T-helper 22 cell (primary cell): ENCODE measurements at places on chromosomes 6 and 20.
A peak's percentile ranks its signal among the peaks of the same experiment; 100 is the strongest.

GRCh38 chr20:4170621-4171537 is 155.5 kb upstream of the RNF24 start:
- DNase-seq = no peak

- no peak for DNase-seq
Measured at GRCh38 chr20:44405257-44405656, 49.8 kb downstream of the HNF4A start.

- no peak for DNase-seq
Measured at GRCh38 chr20:36472637-36473090, 68.7 kb upstream of the MYL9 start.

GRCh38 chr6:12077021-12077710 is 65.1 kb downstream of the HIVEP1 start:
- DNase-seq = no peak

DNA sequence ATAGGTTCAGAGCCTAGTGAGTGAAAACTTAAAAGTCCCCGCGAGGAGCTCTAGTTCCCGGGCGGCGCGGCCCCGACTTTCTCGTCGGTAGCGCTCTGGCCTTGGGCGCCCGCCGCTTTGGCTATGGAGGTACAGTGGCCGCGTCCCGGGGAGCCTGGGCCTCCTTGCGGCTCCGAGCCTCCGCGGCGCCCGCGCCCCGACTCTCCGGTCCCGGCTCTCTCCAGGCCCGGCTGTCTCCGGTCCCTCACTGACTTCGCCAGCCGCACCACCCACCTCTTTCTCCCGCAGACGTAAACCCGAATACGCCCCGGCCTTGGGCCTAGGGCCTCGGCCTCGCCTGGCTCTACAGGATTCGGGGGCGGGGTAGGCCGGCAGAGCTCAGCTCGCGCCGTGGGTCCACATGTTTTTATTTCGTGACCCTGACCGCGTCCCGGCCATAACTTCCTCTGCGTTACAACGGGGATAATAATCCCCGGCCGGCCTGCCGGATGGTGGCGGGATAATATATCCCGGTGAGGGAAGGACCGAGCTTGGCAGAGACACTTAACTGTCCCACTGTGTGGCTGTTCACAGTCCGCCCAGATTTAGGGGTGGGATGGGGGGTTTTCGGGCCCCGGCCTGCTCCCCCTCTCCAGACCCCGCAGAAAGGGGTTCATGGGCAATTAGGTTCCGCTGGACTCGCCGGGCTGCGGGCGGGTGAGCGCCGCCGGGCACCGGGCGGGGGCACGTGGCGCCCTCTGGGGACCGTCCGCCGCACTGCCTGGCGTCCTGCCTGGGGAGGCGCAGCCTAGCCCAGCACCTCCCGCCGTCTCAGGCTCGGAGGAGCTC is 10.0 kb upstream of the TBX18 start:
- no peak for DNase-seq

DNA sequence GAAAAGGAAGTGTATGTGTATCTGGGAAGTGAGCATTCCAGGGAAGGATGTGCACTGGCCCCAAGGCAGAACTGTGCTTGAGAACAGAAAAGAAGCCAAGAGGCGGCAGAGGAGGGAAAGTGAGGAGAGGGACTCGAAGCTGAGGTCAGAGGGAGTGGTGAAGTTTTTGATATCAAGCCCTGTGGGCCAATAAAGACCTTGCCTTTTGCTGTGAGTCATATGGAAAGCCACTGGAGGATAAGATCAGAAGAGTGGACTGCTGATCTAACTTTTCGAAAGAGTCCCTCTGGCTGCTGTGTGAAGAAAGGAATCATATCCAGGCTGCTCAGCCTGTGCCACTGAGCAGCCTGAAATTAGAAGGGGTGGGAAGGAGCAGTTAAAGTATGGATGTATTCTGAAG is 99.4 kb downstream of the EYA4 start:
- no peak for DNase-seq

GRCh38 chr20:45924391-45925261 is 9.9 kb upstream of the PCIF1 start:
- no peak for DNase-seq

DNA sequence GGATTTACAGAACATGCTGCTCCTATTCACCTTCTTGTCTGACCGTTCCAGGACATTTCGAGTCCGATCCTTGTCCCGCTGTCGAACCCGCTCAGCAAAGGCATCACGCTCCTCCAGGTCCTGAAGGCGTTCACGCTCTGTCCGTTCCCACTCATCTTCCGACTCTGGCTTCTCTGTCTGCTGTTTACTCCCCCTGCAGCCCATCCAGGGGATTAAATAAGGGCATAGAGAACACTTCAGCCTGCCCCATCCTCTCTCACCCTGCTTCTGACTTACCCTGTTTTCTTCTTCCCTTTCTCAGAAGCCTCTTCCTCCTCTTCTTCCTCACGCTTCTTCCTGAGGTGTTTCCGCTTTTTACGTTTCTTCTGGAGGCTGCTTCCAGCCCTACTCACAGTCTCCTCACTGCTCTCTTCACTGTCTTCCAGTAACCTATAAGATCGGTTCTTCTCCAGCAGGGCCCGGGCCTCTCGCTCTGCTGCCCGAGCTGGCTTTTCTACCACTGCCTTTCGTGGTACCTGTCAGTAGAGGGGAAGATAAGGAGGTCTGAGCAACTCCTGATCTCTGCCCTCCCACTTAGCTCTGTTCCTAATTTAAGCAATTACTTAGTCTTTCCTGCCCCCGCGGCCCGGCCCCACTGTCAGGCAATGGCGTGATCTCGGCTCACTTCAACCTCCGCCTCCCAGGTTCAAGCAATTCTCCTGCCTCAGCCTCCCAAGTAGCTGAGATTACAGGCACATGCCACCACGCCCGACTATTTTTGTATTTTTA is 1.9 kb downstream of the DHX16 start:
- no peak for DNase-seq

DNA sequence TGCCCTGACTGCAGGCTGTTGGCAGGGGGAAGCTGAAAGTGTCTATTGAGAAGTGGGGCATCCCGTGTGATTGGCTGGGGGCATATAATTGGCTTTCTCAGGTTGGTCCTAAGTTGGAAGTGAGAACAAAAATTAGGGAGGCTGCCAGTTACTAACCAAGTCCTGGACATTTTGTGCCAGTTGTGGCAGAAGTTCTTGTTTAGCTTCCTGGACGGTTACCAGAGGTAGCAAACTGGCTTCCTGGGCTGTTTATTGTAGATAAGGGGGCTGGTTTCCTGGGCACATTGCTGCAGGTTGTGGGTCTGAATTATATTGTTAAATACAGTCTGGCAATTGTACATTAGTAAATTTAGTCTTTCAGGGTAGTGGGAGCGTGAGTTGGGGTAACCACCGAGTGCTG is 50.6 kb upstream of the SLC2A12 start:
- no peak for DNase-seq

DNA sequence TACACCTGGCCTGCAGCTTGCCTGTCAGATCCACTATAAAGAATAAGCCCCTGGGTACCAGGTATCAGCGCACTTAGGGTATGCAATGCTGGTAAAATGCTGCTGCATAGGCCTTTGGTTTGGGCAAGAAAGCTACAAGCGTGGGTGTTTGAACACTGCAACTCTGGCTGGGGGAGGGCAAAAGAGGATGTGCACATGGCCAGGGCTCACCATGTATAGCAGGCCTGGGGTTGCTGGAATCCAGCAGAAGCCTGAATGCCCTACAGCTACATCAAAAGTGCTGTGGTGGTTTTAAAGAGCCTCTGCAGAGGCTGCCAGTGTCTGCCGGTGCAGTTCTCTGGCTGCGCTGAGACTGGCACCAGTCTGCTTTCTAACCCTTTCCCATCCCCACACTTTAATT is 51.7 kb downstream of the UQCC1 start:
- no peak for DNase-seq

- DNase-seq = no peak
Measured at GRCh38 chr6:74480561-74480960, 725.3 kb downstream of the COL12A1 start.

DNA sequence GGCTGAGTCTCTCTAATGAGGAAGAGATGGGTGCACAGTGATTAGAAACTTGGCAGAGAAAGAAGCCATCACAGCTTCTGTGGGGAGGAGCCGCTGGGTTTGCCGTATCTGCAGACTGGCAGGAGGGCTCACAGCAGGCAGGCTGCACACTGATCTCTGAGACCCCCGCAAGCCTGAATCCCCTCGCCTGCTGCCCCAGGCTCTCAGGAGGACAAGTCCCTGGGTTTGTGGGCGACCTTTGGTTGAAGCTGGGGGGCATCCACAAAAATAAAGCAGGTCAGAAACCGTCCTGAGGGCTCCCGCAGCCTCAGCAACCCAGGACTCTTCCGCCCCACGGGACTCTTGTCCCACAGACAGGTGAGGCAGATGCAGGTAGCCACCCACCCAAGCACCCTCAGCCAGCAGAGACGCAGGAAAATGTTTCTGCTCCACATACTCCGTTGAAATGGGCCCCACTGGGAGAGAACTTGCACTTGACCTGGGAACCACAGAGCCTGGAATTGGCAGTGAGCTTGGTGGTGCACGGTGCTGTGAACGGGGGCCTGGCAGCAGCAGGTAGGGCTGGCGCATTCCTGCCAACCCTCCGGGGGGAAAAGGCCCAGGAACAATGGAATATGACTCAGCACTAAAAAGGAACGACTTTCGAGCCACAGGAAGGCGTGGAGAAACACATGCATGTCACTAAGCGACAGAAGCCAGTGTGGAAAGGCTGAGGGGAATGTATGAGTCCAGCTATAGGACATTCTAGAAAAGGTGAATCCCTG is 89.9 kb downstream of the YTHDF1 start:
- DNase-seq = no peak

GRCh38 chr6:21529431-21529830 is 64.1 kb upstream of the SOX4 start:
- DNase-seq = no peak

GRCh38 chr6:1702580-1703051 is 92.9 kb downstream of the FOXC1 start:
- DNase-seq = no peak

DNA sequence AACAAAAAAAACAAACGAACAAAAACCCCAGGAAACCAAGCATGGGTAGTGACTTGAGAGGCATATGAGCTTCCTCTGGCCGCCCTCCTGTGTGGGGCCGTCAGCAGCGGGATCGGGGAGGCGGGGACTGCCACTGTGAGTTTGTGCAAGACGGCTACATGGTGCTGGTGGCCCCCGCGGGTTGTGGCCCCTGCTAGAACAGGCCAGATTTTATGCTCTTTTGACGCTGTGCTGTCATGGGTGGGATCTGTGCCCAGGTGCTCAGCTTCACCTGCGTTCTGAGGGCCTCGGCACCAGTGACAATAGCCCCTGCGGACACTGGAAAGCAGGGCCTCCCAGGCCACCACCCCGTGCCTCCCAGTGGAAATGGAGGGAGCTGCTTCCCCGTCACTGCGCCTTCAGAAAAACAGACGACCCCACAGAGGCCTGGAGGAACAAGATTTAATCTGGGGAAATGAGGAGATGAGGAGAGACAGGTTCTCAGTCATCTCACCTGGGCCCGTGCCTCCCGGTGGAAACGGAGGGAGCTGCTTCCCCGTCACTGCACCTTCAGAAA is 4.7 kb upstream of the KCNQ2 start:
- DNase-seq = no peak

- no peak for DNase-seq
Measured at GRCh38 chr6:36753671-36754405, 56.2 kb downstream of the RAB44 start.

- no peak for DNase-seq
Measured at GRCh38 chr20:36989797-36990196, 38.3 kb upstream of the SAMHD1 start.

GRCh38 chr6:159692303-159693127 is 526 bp downstream of the SOD2 start:
- DNase-seq = peak; percentile 19

DNA sequence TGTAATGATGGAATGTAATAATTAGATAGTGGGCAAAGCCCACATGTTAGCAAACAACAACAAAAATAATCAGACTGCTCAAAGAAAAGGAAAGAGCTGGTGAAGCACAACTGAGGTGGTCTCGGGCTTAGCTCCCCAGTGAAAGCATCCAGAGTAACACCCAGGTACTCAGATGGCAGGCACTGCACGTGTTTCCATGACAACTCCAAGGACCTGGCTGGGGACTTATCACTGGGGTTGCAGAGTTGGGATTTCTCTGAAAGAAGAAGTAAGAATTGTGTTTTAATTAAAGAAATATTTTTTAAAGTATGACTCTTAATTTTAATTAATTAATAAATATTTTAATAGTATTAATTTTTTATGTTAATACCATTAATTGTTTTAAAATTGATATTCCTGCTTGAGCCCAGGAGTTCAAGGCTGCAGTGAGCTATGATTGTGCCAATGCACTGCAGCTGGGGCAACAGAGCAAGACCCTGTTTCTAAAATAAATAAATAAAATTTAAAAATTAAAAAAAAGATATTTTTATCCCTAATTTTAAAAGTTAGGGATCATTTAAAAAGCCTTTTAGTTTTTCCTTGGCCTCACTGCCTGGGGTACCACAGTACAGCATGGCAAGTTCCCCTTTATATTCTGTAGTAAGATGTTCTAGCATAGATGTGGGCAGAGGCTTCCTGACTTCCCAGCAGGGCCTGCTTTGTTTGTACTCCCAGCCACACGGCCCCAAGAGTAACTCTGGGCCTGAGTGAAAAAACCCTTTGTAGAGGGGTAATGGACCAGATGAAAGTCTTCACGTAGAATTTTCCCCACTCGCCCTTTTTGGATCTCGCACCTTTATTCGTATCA is 42.2 kb upstream of the UST start:
- DNase-seq = no peak

GRCh38 chr6:126300735-126301134 is 39.2 kb upstream of the CENPW start:
- DNase-seq = no peak

- DNase-seq = no peak
Measured at GRCh38 chr6:65943051-65943450, 236.0 kb upstream of the EYS start.

DNA sequence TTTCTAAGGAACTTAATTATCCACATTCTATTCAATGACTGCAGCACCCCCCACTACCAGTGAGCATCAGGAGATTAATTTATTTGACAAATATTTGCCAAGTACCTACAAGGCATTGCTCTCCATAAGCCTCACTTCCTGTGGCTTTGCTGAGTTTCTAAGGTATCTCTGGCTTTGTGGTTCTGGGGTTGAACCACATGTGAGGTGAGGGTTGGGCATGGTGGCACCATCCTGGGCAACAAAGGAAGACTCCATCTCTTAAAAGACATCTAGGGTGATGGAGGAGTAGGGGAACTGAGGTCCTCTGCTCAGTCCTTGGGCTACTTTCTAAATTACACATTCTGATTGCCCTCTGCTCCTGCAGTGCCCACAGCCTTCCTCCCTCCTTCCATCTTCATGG is 25.5 kb upstream of the WFDC2 start:
- peak; percentile 14 for DNase-seq

DNA sequence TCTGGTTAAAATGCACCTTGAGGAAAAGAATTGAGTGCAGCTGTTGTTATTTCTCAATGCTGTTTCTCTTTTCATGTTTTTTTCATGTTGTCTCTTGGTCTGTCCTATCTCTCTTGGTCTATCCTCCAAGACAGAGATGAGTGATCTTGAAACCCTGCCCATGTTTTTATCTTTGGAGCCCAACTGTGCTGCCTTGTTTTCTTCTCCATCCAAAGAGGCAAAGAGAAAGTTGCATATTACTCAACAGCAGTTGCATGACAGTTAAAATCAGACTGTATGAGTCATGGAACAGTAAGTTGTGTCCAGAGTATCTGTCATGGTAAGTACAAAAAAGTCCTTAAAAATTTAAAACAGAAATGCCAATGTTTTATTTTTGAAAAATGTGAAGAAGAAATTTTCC is 26.2 kb downstream of the BCAS1 start:
- DNase-seq = no peak
